ENCODE measurements at places on chromosomes 13 and 19.

GRCh38 chr13:102131246-102131645, 270.6 kb downstream of the FGF14 start:
- DNase-seq: no peak

DNA sequence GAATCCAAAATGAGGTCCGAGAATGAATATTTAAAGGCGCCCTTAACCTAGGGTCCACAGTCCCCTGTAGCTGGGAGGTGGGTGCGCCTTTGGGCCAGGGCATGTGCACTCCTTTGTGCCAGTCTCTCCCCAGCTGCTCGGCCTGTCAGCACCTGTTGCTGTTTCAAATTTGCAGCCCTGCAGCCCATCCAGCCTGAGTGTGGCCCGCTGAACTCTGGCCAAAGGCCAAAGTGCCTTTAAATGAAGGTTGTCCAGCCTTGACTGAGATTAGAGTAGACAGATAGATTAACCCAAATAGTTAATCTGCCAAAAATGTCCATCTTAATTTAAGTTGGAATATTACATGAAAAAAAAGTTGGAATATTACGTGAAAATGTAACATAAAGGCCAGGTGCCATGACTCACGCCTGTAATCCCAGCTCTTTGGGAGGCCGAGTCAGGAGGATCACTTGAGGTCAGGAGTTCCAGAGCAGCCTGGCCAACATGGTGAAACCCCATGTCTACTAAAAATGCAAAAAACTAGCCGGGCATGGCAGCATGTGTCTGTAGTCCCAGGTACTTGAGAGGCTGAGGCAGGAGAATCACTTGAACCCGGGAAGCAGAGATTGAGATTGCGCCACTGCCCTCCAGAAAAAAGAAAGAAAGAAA, 25.3 kb downstream of the TPT1 start:
- no peak for DNase-seq

DNA sequence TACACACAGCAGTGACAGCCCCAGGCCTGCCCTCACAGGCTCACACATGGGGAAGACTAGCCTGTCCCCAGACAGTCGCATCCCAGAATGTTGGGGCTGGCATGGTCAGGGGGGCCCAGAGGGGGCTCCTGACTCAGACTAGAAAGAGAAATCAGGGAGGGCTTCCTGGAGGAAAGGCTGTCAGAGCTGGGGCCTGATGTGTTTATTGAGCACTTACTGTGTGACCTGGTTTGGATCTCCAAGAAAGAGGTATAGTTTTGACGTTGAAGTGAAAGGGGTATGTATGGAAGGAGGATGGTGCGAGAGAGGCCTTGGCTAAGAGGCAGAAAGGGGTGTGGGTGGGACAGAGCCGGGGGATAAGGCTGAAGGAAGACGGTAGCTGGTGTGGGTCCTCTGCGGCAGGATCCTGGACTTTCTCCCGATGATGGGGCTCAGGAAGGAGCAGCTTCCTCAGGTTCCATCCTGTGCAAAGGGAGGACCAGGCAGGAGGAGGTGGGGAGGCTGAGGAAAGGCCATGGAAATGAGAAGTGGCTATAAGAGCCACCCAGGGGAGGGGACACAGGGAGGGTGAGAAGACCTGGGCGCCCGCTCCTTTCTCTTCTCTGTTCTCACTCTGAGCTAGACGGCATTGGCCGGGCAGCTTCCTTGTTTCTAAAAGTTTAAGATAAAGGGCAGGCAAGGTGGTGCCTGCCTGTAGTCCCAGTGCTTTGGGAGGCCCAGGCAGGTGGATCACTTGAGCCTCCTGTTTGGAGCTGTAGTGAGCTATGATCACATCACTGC, 16.1 kb upstream of the BCL3 start:
- no peak for DNase-seq

DNA sequence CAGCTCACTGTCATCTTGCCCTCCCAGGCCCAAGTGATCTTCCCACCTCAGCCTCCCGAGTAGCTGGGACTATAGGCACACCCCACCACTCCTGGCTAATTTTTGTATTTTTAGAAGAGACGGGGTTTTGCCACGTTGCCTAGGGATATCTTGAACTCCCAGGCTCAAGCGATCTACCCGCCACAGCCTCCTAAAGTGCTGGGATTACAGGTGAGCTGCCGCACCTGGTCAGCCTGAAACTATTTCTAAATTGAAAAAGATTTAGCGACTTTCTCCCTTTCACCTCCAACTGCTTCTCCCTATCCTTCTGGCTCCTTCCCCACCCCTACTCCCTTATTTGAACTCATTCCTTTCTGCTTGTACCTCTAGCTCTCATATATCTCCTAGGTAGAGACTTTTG, 19.8 kb upstream of the NAA16 start:
- no peak for DNase-seq

DNA sequence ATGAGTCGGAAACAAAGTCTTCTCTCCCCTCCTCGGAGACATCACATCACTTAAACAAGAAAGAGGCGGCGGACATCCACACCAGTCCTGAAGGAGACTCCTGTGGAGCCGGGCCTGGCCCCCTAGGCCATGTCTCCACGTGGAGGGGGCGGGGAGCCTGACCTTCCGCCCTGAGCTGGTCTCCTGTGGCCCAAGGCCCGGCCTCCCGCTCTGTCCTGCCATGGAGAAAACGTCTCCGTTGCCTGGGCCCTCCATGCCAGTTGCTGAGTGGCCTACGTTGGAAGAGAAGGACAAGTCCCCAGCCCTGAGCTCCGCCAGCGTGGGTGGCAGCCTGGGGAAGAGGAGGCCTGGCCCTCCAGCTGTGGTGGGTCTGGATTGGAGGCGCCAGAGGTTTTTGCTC, 5.5 kb upstream of the CACTIN start:
- DNase-seq: no peak

DNA sequence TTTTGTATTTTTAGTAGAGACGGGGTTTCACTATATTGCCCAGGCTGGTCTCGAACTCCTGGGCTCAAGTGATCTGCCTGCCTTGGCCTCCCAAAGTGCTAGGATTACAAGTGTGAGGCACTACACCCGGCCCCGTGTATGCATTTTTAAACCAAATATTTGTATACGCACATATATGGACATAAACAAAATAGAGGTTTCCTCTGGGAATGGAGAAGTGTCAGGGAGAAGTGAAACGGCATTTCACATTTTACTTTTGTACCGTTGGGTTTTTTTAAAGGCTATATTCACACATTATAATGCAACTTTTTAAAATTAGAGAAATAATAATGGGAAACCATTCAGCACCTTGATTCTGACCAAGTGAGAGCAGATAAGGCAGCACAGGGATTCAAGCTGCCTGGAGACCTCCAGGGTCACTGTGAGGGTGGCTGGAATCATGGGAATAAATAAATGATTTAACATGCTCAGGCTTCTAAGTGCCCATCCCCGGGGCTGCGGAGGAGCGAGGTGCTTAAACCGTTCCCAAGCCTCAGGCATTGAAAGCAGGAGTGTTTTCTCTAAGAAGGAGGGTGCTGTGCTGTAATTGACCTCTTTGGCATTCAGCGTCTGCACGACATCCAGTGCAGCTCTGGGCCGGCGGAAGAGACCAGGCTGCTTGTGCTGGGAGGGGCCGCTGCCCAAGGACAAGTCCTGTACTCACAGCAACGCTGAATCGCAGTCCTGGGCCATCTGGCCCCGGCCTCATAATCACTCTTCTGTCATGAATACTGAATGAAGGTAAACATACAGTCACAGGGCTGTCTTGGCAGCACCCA, 24.7 kb downstream of the GPR42 start:
- DNase-seq: no peak

- no peak for DNase-seq
Observed at GRCh38 chr13:42971691-42972347, 20.2 kb downstream of the EPSTI1 start.

- DNase-seq: no peak
Observed at GRCh38 chr13:60148918-60149317, 14.8 kb downstream of the DIAPH3 start.

- DNase-seq: no peak
Observed at GRCh38 chr19:50290011-50290410, 39.2 kb downstream of the KCNC3 start.
